Cortex of kidney (tissue), 1 donor: ENCODE measurements at places on chromosomes 11 and 22.

GRCh38 chr22:46974077-46974476 is 211.6 kb downstream of the TBC1D22A start:
- no peak for DNase-seq

DNA sequence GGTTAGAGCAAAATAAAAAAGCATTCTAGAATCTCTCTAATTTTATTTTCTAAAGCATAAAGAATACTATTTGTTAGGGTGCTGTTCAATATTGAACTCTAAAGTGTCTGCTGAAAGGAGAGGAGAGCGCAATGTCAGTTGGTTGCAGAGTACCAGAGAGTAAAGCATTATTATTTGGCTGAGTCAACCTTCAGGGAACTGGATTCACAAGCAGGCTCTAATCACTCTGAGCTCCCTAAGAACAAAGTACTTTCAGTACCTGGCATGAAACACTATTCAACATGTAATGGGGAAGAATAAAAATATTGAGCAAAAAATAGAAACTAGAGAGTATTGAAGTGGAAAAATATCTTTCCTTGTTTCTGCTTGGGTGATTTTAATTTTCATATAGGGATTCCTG is 961.0 kb upstream of the CCDC90B start:
- no peak for DNase-seq

DNA sequence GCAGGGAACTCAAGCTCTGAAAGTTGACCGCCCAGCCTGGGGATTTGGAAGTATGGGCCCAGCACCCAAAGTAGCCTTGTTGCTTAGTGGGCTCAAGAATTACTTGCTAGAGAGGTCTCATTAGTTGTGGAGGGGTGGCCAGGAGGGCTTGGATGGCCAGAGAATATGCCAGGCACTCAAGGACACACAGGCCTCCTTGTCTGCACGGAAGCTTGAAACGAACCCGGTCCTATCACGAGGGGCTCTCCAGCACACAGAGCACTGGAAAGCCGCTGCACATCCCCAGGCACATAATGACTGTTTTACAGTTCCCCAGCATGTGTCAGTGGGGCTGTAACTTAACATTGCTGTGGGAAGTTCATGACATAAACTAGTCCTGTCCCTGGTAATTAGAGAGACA is 55.9 kb downstream of the NAT10 start:
- no peak for DNase-seq

GRCh38 chr11:77129069-77129841 is 1.2 kb downstream of the MYO7A start:
- DNase-seq: no peak

- no peak for DNase-seq
Observed at GRCh38 chr11:65662247-65662798, 393 bp downstream of the RELA start.
